AG10803 (cell line): ENCODE measurements at places on chromosomes 3 and 15.

GRCh38 chr3:11601446-11602238, 42.1 kb downstream of the VGLL4 start:
- peak; percentile 80 for DNase-seq

DNA sequence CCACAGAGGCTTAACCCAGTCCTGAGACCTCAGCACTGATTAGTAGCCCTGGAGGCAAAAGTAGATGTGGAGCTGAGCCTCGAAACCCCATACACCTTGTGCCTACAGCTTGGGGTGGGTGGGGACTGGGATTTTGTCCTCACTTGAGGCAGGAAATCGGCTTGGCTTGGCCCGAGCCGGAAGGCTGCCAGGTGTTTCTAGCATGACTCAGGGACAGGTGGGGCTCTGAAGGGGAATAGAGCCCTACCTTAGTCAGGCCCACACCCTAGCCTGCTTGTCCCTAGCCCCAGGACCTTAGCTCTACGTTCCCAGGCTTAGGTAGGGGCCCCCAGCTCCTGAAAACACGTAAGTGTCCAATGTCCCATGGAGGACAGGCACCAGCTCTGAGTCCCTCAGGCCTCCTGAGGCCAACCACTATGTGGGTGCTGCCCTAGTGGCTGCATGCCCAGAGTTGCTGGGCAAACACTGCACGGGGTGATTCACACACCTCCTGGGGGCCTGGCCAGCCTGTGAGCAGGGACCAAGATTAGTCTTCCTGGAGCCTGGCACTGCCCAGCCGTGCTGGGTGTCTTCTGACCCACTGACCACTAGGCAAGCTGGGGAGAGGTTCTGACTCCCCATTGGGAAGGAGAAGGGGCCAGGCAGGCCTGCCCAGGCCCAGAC, 3.1 kb downstream of the MST1R start:
- peak; percentile 52 for DNase-seq

DNA sequence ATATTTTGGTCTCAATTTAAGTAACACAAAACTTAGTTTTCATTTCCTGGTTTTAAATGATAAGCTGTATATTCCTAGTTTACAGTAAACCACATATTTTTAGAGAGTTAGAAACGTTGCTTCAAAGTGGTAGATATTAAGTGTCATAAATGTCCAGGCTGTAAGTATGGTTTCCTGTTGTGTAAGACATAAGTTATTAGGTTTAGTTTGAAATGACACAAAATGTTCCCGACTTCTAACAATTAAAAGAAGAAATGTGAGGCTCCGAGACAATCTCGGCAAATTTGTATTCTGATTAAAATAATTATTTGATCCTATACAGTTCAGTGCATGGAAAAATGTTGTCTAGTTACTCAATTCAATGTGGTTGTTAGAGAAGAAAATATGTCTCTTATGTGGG, 387.3 kb downstream of the EPHA3 start:
- DNase-seq, result no peak

GRCh38 chr3:37864904-37865303, 3.2 kb downstream of the CTDSPL start:
- DNase-seq, result no peak

- DNase-seq, result no peak
Measured at GRCh38 chr3:18446149-18446825, 21.1 kb upstream of the SATB1 start.

- no peak for DNase-seq
Measured at GRCh38 chr15:70453238-70453637, 310.1 kb downstream of the UACA start.

DNA sequence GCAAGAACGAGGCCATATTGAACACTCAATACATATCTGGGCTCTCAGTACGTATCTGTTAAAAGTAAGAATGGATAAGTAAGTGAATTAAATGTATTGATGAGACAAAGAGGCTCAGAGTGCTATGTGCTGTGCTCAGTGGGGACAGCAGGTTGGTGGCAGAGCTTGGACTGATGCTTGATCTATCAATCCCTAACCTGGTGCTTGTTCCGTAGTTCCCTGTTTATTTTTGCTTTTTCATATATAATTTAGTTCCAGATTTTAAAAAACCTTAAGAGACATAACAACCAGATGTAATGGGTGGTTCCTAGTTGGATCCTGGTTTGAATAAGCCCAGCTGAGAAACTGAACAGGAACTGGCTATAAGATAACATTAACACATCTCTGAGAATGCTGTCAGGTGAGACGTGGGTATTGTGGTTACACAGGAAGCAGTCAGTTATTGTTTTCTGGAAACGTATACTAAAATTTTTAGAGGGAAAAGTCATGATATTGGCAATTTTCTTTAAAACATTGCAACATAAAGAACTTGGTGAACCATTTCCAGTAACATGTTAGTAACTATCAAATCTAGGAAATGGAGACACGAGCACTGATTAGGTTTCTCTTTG, 120.5 kb downstream of the FOXB1 start:
- no peak for DNase-seq

DNA sequence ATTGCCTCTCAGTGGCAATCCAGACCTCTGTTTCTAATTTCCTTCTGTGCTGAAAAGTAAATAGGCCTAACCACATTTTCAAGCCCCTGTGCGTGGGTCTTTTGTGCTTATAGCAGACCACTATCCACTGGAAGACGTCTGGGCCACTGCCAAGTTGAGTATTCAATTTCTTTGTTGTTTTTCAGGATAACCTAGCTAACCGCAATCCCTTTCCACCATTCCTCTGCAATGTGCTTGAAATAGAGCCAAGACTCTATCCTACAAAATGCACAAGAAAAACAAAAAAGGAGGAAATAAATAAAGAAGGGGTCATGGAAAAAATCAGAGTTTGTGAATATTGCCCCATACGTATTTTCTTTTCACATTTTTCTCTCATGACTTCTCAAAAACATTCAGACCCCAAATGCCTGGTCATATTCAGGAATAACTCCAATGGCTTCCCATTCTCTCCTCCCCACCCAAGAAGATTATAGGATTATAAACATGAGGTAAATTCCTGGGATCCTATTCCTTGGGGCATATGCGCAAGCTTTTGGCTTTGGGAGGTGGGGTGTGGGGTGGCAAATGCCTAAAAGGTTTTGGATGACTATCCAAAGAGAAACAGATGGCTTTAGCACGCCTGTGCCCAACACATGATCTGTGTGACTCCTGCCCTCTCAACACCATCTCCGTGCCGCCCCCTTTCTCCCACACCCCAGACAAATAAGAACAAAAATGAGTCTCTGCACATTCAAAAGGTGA, 217.9 kb upstream of the THBS1 start:
- DNase-seq, result peak; percentile 98
